ELR (cell line): ENCODE measurements at places on chromosomes 13 and 19.

GRCh38 chr19:45069056-45069455 is 7.2 kb downstream of the ZNF296 start:
- peak; percentile 28 for DNase-seq

DNA sequence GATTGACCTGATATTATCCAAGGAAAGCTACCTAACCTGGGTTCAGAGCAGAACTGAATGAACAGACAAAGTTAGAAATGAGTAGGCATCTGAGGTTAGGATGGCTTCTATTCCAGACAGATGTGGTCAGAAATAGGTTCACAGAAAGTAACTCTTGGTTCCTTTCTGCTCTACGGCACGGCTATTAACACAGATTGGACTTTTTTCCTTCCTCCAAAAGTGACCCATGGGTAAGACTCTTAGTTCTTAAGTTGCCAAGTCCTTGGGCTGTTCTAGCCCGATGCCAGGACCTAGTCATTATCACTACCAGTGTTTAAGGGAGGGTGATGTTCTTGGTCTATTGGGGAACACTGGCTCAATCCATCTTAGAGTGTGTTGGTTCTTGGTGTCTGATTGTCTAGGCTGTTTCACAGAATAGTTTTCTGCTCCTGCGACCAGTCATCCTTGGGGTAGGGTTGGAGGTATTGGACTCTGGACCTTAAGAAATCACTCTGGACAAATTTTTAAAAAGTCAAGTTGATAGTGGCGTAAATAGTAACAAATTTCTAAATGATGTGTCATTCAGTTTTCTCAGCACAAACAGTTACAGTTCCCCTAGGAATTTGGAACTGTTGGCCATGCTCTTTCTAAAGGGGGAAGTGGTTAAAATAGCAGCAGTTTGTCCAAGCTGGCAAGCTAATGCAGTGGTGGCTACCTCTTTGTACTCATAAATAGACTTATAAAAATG is 60.1 kb upstream of the MYCBP2 start:
- DNase-seq: peak; percentile 59

- DNase-seq: no peak
Observed at GRCh38 chr13:76921516-76921915, 26.8 kb upstream of the ACOD1 start.

- peak; percentile 22 for DNase-seq
Observed at GRCh38 chr19:343451-343931, 1.1 kb downstream of the MIER2 start.

DNA sequence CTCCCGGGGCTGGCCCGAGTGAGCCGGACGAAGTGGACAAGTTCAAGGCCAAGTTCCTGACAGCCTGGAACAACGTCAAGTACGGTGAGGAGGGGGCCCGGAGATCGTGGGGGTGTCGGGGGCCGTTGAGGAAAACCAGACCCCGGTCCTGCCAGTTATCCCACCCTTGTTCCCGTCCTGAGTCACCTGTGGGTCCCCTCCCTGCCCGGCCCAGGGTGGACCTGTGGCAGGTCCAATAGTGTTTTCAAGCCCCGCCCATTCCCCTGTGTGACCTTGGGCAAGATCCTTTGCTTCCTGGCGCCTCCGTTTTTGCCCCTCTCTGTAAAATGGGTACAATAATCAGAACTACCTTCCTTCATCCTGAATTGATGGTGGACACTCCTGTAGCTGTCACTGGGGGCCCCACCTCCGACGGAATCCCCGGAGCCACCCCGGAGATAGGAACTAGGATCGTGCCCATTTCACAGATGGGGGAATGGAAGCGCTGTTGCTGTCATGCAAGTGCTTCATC is 593 bp downstream of the ATG4D start:
- peak; percentile 49 for DNase-seq

GRCh38 chr19:18112989-18113478 is 15.5 kb downstream of the MAST3 start:
- DNase-seq: peak; percentile 86

DNA sequence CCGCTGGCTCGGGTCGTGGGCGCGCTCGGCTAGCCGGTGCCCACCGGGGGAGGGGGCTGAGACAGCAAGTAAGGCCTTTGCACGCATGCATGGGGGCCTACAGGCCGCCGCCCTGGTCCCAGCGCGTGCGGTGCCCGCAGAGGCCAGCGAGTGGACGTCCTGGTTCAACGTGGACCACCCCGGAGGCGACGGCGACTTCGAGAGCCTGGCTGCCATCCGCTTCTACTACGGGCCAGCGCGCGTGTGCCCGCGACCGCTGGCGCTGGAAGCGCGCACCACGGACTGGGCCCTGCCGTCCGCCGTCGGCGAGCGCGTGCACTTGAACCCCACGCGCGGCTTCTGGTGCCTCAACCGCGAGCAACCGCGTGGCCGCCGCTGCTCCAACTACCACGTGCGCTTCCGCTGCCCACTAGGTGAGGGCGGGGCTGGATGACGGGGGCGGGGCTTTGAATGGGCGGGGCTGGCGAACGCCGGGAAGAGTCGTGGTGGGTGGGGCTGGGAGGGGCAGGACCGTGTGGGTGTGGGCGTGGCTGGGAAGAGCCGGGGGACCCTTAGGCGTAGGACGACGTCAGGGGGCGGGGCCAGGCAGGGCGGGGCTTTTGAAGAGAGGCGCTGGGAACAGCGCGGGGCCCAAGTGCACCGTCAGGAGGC is 2.1 kb downstream of the CILP2 start:
- peak; percentile 58 for DNase-seq

- DNase-seq: no peak
Observed at GRCh38 chr13:98988780-98989179, 10.9 kb upstream of the DOCK9 start.

DNA sequence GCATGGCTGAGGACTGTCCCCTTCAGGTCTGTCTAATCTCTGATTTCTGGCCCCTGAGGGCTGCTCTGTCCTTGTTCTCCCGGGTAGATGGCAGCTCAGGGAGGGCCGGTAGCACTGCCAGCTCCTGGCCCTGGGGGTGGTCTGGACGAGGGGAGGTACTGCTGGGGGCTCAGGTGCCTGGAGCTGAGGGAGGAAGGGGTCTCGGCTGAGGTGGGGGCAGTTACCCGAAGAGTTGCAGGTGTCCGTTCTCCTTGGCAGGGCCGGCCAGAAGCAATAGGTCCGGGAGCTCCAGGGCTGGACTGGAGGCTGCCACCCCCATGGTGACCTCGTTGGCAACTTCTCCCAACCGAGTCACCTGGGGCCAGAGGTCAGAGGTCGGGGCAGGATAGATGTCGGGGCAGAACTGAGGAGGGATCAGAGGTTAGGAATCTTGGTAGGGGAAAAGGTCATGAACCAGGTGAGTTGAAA is 1.2 kb upstream of the EMC10 start:
- no peak for DNase-seq

DNA sequence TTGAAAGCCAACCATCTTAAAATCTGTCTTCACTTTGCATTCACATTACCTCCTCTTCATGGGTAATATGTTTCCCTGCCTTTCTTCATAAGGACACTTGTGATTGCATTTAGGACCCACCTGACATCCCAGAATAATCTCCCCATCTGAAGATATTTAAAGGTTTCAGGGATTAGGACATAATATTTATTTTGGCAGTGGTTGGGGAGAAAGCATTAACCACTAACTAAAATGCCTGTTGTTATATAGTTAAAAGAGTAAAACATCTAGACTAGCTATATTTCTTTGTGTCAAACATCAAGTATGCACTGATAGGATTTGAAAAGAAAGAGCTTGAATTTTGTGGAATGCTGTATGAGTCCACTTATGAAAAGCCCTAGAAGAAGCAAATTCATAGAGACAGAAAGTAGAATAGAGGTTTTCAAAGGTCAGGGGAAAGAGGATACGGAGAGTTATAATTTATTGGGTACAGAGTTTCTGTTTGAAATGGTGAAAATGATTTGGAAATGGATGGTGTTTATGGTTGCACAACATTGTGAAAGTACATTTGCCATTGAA is 457.7 kb upstream of the SPRY2 start:
- DNase-seq: no peak

GRCh38 chr13:98484289-98485219 is 92.4 kb downstream of the STK24 start:
- DNase-seq: peak; percentile 99

GRCh38 chr13:76213423-76213904 is 577.3 kb downstream of the LMO7 start:
- no peak for DNase-seq

GRCh38 chr13:52393572-52394357 is 12.2 kb downstream of the THSD1 start:
- DNase-seq: no peak

- DNase-seq: no peak
Observed at GRCh38 chr13:40617801-40618356, 48.6 kb downstream of the FOXO1 start.

DNA sequence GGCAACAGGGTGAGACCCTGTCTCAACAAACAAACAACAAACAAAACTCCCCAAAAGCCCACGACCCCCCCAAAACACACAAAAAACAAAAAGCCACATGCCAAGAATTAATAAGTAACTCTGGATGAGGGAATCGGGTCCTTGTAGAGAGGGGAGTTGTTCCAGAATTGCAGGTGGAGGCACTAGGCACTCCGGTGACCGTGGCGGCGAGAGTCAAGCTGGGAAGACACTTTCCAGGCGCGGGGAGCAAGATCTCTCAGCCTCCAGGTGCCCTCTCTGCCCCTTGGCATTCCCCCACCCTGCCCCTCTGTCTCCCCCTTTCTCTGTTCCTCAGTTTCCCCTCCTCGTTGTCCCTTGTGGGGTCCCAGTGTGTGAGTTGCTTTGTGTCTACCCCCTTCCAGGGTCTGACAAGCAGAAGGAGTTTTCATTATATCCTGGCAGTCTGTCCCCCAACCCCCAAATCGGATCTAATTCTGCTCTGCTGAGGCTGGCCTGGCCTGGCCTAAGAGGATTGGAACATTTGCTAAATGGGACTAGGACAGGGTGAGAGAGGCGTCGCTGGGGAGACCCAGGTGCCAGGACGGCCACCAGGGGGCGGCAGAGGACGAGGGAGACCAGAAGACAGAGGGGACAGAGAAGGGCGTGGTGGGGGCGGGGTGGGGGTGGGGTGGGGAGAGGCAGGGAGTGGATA is 8.3 kb upstream of the CRX start:
- peak; percentile 69 for DNase-seq

GRCh38 chr13:40371531-40372125 is 294.8 kb downstream of the FOXO1 start:
- no peak for DNase-seq

GRCh38 chr19:6056801-6057650 is 53.3 kb downstream of the RFX2 start:
- peak; percentile 94 for DNase-seq

DNA sequence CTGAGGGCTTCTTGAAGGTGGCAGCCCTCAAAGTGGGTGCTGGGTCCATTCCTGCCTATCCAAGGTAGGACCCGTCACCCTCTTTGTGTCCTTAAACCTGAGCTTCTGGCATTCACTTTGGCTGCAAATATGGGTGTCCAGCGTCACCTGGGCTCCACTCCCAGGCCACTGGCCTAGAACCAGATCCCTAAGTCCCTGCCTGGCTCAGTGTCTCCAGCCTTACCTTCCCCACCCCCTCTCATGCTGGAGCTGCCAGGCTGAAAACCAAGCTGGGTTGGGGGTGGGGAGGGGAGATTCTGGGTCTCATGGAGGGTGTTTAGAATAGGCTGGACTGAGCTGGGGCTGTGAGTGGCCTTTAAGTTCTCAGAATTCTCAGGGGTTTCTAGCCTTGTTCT is 12.4 kb downstream of the PDE4A start:
- no peak for DNase-seq

DNA sequence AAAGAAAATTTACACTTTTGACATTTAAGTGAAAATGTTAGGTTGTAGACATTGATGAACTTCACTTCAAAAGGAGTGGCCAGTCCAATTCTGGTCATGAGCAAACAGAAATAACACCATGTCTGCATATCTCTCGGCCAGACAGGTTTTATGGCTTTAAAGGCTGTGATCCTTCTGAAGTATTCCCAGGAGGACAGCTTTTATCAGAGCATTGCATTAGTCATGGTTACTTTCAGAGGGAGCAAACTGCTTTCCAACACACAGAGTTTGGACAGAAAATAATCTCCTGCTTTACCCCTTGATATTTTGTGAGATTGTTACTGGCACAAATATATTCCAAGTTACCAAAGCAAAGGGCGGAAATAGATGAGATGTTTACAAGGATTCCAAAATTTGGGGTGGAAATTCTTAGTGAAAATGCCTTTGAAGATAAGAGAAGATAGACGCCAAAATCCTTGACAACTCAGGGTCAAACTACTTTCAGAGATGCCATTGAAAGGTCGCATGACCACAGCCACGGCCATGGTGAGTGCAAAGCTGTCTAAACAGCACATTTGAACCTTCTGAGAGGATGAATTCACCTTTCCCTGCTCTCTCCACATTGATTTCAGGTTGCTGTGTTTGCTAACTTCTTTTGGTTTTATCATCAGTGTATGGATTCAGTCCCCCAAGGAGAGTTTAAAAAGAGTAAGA is 584.5 kb upstream of the SGCG start:
- no peak for DNase-seq

- peak; percentile 14 for DNase-seq
Observed at GRCh38 chr13:103140001-103140671, 73.9 kb upstream of the SLC10A2 start.

- DNase-seq: peak; percentile 67
Observed at GRCh38 chr19:45428384-45429231, 4.9 kb upstream of the ERCC1 start.

DNA sequence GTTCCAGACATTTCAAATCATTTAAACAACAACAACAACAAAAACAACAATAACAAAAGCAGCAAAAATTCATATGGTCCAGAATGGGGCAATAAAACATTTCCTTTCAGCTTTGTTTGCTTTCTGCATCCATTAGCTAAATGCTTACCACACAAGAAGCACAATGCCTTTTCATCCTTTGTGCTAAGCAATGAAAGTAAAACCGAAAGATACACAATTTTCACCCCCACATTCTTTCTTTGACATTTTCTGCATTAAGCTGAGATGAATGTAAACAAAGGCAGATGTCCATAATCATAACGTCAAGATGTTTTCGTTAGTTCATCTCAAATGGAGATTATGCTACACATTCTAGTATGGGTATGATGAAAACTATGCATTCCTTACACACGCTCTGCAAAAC is 568.5 kb downstream of the SLITRK6 start:
- no peak for DNase-seq

DNA sequence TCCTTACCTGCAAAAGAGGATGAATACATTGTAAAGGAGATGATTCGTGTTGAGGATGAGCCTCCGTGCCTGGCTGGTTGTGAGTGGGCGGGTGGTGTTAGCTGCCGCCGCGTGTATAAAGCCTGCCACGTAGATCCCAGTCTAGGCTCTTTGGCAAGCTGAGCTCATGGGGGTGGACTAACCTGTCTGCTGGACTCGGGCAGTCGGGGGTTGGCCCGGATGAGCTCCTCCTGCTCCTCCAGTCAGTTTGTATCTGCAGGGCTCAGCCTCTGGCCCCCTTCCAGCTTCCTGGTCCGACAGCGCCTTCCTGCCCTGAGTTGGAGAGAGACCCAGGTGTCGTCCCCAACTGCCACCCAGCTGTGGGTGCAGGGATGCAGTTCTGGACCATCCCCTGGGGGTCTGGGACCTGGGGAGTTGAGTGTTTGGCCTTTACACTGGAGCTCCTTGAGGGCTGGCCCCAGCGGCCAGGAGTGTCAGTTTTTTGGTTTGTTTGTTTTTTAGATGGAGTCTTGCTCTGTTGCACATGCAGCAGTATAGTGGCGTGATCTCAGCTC is 20.9 kb downstream of the TECR start:
- no peak for DNase-seq
